H1 (cell line): ENCODE measurements at places on chromosomes 1 and 21. TPM values are rescaled to one million over a fixed set of nuclear protein-coding genes. Genes with fewer than 3 reads are reported as not detected.
A peak's percentile ranks its signal among the peaks of the same experiment; 100 is the strongest.

- DNase-seq = no peak
Observed at GRCh38 chr1:58850636-58851035, 66.8 kb upstream of the JUN start.

GRCh38 chr1:168947041-168947440 is 159.4 kb upstream of the ATP1B1 start:
- DNase-seq = no peak

- peak; percentile 27 for DNase-seq
Observed at GRCh38 chr1:208781391-208782045, 537.3 kb upstream of the PLXNA2 start.

DNA sequence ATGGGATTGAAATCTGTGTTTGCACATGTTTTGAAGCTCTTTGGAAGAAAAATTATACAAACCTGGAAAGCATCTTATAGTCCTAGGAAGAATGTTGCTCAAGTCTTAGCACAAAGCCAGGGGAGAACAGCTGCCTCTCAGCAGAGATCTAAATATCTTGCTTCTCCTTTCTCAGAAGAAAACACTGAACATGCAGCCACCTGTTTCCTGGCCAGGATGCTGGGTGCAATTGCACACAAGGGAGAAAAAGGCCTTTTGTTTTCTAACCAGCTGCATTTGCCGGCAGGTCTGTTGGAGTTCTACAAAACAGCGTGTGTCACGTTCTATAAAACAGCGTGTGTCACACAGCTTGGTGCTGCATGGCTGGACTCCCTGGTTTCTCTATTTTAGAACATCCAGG is 259.6 kb upstream of the PLD5 start:
- DNase-seq = no peak

The SAMD11 gene
- 0.25 and 0.30 TPM in 2 replicates for total RNA-seq

The RPE65 gene
- total RNA-seq = not detected in 2 replicates

- DNase-seq = peak; percentile 2
Observed at GRCh38 chr1:99264201-99265021, at the start of gene PLPPR4. PLPPR4 (plus strand) TSS chr1:99264492; CDS start chr1:99264594, 102 bp downstream.

- no peak for DNase-seq
Observed at GRCh38 chr1:146051452-146051851, 29.9 kb upstream of the HJV start.

DNA sequence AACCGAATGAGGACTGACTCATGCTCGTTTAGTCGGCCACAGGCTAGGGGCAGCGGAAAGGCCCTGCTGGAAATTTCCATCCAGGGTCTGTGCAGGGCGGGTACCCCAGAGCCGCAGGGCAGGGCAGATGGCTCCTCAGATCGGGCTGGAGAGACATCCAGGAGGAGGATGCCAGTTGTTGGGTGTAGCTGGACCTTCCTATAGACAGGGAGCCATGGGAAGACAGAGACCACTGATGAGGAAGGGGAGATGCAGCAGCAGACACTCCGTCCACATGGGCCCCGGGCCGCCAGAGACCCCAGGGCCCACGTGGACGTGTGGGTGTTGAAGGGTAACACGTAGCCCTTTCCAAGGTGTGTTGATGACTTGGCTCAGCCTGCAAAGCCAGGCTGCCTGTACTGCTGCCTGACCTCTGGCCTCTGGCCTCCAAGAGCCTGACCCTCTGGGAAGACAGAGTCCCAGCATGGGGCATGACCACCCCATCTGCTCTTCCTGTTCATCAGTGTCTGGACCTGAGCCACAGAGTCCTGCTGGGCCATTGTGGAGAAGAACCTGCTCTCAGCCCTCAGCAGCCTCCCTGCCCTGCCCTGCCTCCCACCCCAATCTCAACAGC is 4.8 kb downstream of the GNG4 start:
- DNase-seq = no peak

GRCh38 chr1:92210701-92211100 is 7.0 kb upstream of the C1orf146 start:
- no peak for DNase-seq

The OR2T11 gene
- not detected in 2 replicates for total RNA-seq

DNA sequence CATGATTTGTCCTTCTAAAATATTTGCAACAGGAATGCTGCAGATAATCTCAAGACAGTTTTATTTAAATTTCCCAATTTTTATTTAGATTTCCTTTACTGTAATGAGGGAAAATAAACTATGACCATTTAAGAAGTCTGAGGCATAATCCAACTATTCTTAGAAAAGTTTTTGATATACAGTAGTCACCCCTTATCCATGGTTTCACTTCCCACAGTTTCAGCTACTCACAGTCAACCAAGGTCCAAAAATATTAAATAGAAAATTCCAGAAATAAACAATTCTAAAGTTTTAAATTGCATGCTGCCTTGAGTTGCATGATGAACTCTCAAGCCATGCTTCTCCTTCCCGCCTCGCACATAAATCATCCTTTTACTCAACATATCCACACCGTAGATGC is 33.3 kb downstream of the TOR3A start:
- DNase-seq = no peak

DNA sequence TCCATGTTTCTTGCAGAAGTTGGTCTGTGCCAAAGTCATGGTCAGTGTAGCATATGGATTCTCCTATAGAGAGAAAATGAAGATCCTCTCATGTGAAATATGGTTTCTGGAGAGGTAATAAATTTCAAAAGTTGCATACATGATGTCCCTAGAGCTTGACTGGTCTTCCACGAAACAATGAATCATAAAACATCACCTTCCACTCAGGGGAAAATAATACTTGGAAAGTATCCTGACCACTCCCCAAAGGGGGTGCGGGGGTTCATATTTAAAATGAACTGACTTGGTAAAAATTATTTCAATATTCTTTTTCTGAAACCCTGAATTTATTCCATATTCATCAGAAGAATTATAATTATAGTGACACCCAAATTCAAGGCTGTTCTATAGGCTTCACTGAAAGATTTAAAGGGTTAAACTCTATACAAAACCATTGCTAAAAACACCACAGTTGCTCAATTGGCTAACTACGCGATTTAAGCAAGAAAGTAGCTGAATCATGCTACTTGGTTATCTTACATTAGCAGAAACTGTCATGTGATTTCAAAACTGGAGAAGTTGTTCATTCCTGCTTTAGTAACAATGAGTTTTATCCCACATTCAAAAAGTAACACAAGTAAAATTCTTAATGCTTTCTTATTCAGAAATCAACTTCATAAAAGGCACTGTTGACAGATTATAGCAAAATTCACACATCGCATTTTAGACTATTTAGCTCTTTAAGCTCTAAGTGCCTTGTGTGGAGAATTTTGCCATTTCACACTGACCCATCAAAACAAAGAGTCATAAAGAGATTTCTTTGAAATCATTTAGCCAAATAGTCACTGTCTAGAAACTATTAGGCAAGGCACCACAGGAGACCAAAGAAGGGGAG is 5.3 kb downstream of the CREG1 start:
- no peak for DNase-seq

DNA sequence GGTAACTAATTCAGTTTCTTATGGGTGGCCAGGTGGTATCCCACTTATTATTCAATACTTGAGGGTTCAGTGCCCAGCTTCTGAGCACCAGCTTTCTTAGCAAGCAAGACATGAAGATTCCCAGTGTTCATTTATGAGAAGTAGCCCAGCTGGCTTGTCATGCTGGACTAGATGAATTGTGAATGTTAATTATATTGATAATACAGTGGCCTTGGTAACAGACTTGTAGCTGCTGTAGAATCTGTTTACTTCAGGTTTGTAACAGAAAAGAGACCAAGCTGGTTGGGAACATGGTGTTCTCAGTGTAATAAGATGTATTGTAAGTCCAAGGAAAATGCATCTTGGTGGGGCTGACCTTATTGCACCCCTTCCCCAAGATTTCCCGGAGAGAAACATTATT is 10.1 kb downstream of the AHCYL1 start:
- no peak for DNase-seq

DNA sequence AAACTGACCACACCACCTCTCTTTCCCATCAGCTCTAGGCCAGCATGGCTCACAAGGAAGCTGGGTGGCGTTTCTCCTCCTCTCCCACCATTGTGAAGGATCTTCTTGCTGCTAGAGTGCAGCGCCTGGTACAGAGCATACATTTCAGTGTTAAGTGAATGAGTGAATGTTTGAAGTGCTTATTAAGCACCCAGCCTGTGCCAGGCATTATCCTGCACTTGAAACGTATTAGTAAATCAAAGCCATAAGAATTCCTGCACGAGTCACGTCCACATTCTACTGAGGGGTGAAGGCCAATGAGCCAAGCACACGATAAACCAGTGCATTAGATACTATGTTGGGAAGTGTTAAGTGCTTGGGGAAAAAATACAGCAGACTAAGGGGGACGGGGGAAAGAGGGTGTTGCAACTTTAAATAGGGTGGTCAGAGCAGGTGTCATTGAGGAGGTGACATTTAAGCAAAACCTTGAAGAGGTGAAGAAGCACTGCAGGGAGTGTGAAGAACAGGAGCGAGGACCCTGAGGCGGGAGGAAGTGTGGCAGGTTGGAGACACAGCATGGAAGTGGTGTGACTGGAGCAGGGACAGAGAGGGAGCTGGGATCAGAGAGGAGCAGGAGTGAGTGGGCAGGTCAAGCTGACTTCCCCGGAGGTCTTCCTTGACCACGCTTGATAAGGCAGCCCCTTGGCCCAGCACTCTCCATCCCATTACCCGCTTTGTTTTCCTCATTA is 48.5 kb upstream of the LRRN2 start:
- peak; percentile 27 for DNase-seq

DNA sequence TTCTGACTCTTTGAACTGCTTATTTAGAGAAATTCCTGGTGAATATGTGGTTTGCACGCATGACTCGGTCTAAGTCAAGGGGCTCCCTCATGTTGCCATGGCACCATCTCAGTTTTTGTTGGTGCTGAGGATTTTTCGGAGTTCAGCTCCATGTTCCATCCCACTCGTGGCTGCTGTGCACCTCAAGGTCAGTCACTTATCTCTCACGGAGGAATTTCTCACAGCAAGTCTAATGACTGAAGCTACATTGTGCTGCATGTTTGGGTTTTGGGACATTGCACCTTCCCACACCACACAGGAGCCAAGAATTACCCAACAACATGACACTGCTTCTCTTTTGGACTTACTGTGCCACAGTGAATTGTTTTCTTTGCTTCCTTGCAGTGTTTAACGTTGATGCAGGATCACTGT is 269.9 kb downstream of the NCAM2 start:
- DNase-seq = no peak

The SPTA1 gene
- total RNA-seq = not detected in 2 replicates

DNA sequence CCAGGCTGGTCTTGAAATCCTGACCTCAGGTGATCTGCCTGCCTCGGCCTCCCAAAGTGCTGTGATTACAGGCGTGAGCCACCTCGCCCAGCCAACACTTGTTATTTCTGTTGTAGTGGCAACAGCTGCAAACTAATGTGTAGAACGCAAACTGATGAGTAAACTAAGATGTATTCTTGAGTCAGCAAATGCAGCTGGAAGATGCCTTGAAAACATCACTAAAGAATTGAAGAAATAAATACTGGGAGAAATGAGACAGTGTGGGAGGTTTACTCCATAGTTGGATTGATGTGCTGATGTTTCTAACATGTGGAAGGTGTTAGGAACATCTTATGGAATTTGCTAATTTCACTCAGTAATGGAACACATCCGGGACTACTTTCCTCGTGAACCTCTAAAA is 61.3 kb upstream of the KCNE2 start:
- DNase-seq = no peak

DNA sequence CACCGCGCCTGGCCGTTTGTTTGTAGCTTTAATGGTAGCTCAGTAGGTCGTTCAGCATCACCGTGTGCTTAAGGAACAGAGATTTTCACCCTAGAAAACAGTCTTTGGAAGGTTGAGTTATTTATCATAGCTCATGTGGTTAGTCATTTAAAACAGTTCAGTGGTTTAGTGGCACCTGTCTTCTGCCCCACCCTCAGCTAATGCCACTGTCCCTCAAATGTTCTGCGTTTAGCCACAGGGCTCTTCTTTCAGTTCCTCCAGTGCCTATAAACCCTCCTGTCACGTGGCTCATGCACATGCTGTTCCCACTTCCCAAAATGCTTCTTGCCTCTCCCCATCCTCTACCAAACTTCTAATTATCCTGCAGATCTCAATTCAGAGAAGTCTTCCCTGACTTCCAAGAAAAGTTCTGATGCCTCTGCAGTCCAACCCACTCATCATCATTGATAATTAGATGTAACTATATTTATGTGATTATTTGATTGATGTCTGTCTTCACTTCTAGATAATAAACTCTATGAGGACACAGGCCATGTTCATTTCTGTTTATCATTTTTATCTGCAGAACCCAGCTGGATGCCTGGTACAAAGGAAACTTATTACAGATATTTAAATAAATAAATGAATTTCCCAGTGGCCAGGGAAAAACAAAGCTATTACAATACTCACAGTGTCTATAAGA is 14.4 kb upstream of the DIPK1A start:
- no peak for DNase-seq

DNA sequence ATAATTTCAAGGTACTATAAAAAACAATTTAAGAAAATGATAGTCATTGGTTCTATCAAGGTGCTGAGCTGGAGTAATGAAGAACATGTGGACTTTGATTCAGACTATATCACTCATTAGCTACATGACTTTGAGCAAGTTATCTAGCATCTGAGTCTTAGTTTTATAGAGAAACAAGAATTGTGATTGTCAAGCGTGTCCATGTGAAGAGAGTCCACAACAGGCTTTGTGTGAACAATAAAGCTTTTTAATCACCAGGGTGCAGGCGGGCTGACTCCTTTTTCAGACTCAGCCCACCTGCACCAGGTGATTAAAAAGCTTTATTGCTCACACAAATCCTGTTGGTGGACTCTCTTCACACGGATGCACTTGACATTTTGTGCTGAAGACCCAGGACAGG is 26.6 kb upstream of the DMRTB1 start:
- DNase-seq = no peak

DNA sequence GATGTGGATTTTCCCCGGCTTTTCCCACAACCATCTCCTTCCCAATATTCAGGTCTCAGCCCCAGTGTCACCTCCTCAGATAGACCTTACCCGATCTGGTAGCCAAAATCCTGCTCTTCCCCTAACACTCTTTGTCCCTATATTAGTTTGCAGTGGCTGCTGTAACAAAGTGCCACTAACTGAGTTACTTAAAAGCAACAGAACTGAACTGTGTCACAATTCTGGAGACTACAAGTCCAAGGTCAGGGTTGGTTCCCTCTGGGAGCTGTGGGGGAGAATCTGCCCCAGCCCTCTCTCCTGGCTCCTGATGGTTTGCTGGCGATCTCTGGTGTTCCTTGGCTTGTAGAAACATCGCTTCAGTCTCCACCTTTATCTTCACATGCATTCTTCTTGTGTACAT is 64.0 kb downstream of the NENF start:
- DNase-seq = no peak

DNA sequence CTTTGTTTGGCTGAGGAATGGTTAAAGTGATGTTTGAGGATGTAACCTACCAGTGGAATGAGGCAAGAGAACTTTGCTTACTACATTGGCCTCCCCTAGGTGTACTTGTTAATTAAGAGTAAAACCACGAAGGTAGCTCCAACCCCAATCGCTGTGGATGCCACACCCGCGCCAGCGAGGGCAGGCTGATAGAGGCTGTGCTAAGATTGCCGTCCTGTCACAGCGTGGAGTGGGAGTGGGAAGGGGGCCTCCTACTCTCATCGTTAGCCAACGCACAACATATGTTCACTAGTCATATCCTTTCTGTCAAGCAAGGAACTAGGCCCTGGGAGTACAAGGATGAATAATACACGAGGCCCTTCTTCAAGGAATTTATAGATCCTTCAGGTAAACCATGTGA is 99.6 kb downstream of the RUNX1 start:
- no peak for DNase-seq

The NMNAT2 gene
- total RNA-seq = 20.9 and 23.8 TPM in 2 replicates

GRCh38 chr1:223780949-223781348 is 64.8 kb downstream of the TP53BP2 start:
- no peak for DNase-seq
